MM.1S (cell line): ENCODE measurements at places on chromosomes 4 and X.
A peak's percentile ranks its signal among the peaks of the same experiment; 100 is the strongest.

GRCh38 chr4:10623862-10624261, 60.7 kb downstream of the CLNK start:
- no peak for DNase-seq
- H3K4me3 ChIP-seq = no peak overlapping the region
- no peaks in the 10 kb centered on the region for H3K4me1 ChIP-seq
- H3K36me3 ChIP-seq = no peaks in the 10 kb centered on the region

DNA sequence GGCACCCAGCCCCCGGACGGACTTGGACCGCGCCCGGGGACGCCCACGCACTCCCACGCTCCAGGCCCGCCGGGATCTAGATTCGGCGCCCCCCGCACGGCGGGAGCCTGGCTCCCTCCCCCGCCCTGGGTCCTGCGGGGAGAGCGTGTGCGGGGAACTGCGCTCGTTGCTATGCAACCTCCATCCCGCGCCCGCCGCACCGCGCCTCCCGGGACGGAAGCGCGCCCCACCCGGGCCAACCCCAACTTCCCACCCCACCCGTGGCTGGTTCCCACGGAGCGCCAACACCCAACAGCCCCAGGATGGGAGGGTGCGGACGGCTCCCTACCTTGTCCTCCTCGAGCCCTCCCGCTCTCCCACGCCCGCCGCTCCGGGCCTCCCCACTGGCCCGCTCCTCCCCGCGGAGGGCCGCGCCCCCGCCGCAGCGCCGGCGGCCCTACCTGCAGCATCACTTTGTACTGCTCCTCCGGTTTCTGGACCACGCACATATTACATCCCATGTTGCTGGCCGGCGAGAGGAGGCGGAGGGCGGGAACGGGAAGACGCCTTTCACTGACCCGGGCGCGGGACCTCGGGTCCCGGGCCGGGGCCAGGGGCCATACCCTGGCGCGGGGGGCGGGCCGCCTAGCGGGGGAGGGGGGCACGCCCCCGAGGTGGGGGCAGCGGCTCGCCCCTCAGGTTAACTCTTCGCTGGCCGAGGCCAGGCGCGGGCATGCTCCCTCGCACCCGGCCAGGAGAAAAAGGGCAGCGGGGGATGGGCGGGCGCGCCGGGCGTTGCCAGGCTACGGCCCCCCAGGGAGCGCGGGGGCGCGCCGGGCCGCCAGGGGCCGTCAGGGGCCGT, at the start of gene PDZD4:
Gene PDZD4 (minus strand): TSS at position 746 of the 841 bp plus-strand sequence. CDS start 246 bp downstream, at position 500.
- peaks cover 76% of the 10 kb centered on the region for H3K27me3 ChIP-seq
- H3K4me3 ChIP-seq = no peak within 1 kb of the TSS
- no peaks in the 10 kb centered on the region for H3K4me1 ChIP-seq
- DNase-seq = no peak
- H3K36me3 ChIP-seq = no peaks in the 10 kb centered on the region

GRCh38 chr4:138184886-138185285, 57.3 kb downstream of the SLC7A11 start:
- no peak overlapping the region for H3K4me3 ChIP-seq
- no peaks in the 10 kb centered on the region for H3K36me3 ChIP-seq
- H3K27me3 ChIP-seq = no peaks in the 10 kb centered on the region
- H3K4me1 ChIP-seq = no peaks in the 10 kb centered on the region
- no peak for DNase-seq

GRCh38 chrX:106284431-106285025, 116.4 kb downstream of the PWWP3B start:
- H3K27me3 ChIP-seq = no peaks in the 10 kb centered on the region
- H3K36me3 ChIP-seq = no peaks in the 10 kb centered on the region
- no peaks in the 10 kb centered on the region for H3K4me1 ChIP-seq
- H3K4me3 ChIP-seq = no peak overlapping the region
- DNase-seq = no peak

DNA sequence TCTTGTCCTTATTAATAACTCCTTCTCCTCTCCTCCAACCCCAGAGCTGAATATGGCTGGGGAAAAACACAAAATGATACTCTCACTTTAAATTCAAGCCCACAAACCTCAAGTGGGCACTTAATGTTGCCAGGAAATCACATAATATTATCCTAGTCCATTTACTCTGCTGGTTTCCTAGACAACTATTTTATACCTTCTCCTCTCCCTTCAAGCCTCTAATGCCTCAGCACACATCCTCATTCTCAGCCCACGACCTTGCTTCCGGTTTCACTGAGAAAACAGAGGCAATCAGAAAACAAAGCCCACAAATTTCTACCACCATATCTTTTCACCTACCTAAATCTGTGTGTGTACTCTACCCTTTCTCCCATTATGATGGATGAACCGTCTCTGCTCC, 12.1 kb upstream of the CLCN5 start:
- no peak overlapping the region for H3K4me3 ChIP-seq
- peak; percentile 12 for DNase-seq
- H3K27me3 ChIP-seq = no peaks in the 10 kb centered on the region
- no peak overlapping the region for H3K27ac ChIP-seq
- no peaks in the 10 kb centered on the region for H3K36me3 ChIP-seq
- H3K4me1 ChIP-seq = peaks cover 6% of the 10 kb centered on the region; the same call in 1 of the 2 replicates

DNA sequence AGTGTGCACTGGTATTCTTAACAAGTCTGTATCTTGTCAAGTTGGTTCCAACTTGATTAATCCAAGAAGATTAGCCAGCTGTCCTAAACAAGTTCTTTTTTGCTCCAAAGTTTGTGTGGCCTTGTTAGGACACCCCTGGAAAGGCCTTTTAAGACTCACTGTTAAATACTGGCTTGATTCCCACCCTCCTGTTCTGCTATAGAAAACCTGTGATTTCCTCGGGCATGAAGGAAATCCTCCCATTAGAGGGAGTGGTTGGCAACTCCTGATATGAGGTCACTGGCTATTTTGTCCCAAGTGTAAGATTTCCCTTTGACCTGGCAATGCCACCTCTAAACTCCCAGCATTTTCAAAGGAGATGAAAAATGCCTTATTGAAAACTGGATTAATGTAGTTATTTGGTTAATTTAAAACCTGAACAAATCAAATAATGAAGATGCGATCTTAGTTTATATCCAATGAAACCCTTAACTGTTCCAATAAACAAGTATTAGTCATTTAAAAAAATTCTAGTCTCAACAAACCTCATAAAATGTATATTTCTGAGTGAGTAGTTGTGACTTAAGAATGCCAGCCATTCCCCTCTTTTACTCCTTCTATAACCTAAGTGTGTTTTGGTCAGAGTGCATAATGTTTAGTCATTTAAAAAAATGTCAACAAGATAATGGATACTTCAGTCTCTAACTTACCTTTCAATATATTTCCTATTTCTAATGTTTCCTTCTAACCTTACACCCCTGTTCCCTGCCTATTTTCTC, 94.4 kb downstream of the NPNT start:
- H3K27me3 ChIP-seq = no peaks in the 10 kb centered on the region
- H3K27ac ChIP-seq = no peak overlapping the region
- no peaks in the 10 kb centered on the region for H3K36me3 ChIP-seq
- DNase-seq = no peak
- H3K4me3 ChIP-seq = no peak overlapping the region

DNA sequence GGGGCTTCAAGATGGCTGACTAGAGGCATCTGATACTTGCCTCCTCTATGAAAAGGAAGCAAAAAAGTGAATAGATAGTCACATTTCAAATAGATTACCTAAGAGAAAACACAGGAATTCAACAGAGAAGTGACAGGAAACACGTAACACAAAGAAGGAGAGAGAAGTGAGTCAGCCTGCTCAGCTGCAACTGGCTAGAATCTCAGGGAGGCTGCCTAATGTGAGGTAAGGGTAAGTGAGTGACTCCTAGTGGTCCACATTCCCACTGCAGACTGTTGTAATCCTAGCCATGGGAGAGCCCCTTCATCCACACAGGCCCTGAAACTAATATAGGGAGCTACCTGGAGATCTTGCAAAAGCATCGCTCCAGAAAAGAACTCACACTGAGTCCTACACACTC, 179.2 kb downstream of the SLC7A11 start:
- no peak overlapping the region for H3K4me3 ChIP-seq
- H3K4me1 ChIP-seq = no peaks in the 10 kb centered on the region
- no peak for DNase-seq

DNA sequence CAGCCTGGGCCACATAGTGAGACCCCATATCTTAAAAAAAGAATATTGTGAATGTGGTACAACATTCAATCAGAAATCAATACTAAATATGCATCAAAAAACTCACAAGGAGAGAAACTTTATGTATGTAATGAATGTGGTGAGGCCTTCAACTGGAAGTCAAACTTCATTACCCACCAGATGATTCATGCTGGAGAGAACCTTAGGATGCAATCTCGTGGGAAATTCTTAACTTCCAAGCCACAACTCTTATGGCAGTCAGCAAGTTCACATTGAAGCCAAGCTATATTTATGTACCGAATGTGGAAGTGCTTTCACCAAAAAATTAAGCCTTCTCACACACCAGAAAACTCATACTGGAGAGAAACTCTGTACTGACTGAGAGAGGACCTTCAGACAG, 84.5 kb upstream of the UXT start:
- H3K36me3 ChIP-seq = no peaks in the 10 kb centered on the region
- H3K4me1 ChIP-seq = no peaks in the 10 kb centered on the region
- no peak overlapping the region for H3K4me3 ChIP-seq
- no peak for DNase-seq

- H3K4me1 ChIP-seq = no peaks in the 10 kb centered on the region
- H3K4me3 ChIP-seq = no peak overlapping the region
- H3K36me3 ChIP-seq = no peaks in the 10 kb centered on the region
- no peaks in the 10 kb centered on the region for H3K27me3 ChIP-seq
- no peak for DNase-seq
Measured at GRCh38 chr4:60396341-60397049, 803.6 kb upstream of the ADGRL3 start.

GRCh38 chr4:56704089-56704871, 23.2 kb upstream of the HOPX start:
- no peaks in the 10 kb centered on the region for H3K36me3 ChIP-seq
- no peak overlapping the region for H3K4me3 ChIP-seq
- no peak overlapping the region for H3K27ac ChIP-seq
- H3K4me1 ChIP-seq = peaks cover 11% of the 10 kb centered on the region

GRCh38 chrX:96182366-96182765, 502.3 kb upstream of the DIAPH2 start:
- H3K27ac ChIP-seq = no peak overlapping the region
- H3K4me3 ChIP-seq = no peak overlapping the region
- peak; percentile 55 for DNase-seq
- H3K27me3 ChIP-seq = no peaks in the 10 kb centered on the region
- 0 out of 2 replicates have a peak, but pooled peaks cover 7% of the 10 kb centered on the region for H3K4me1 ChIP-seq
- H3K36me3 ChIP-seq = no peaks in the 10 kb centered on the region

DNA sequence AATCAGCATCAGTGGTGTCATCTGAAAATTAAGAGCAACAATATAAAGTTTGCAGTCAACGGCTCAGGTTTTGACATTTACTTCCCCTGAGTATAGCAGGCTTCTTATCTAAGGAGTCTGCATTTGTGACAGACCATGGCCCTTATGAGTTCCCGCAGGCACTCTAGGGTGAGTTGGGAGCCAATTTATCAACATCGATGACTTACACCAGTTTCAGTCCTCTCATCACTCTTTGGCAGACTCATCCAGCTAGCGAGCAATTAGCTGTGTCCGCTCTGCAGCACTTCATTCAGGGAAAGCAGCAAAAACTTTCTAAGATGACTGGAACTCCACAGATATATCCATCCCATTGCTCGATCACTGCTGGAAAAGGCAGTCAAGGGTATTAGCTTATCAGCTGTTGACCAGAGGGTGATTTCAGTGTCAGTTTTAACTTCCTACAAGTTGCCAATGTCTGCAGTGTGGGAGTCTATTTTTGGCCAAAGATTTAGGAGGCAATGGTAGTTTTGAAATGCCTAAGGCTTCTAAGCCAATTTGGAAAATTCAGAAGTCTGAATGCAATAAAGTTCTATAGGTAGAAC, 625.1 kb upstream of the TENM3 start:
- no peak overlapping the region for H3K27ac ChIP-seq
- H3K4me3 ChIP-seq = no peak overlapping the region
- no peaks in the 10 kb centered on the region for H3K36me3 ChIP-seq
- DNase-seq = no peak
- no peaks in the 10 kb centered on the region for H3K4me1 ChIP-seq

- H3K27me3 ChIP-seq = no peaks in the 10 kb centered on the region
- no peak overlapping the region for H3K4me3 ChIP-seq
- no peaks in the 10 kb centered on the region for H3K36me3 ChIP-seq
- H3K4me1 ChIP-seq = no peaks in the 10 kb centered on the region
- no peak for DNase-seq
Measured at GRCh38 chr4:22884157-22884556, 191.4 kb downstream of the GBA3 start.

DNA sequence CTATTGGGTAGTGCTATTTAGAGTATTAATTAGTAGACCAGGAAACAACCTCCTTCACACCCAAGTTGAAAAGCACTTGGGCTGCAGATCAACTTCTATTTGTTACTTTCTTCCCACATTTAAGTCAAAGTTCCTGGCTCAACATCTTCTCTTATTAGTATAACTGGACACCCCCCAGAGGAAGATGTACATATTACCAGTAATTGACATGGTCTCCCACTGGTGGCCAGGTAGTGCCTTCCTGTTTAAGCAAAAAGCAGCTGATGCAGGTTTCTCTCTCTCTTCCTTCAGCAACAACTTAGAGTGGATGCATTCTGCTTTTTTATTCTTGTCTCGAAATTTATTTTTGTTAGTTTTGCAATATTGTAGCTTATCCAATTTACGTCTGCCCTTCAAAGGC, 438.1 kb downstream of the GBA3 start:
- H3K4me3 ChIP-seq = no peak overlapping the region
- H3K27ac ChIP-seq = no peak overlapping the region
- no peak for DNase-seq
- H3K4me1 ChIP-seq = no peaks in the 10 kb centered on the region

- H3K27me3 ChIP-seq = no peaks in the 10 kb centered on the region
- H3K4me1 ChIP-seq = no peaks in the 10 kb centered on the region
- no peaks in the 10 kb centered on the region for H3K36me3 ChIP-seq
- no peak overlapping the region for H3K27ac ChIP-seq
Measured at GRCh38 chrX:132388371-132388770, 100.5 kb downstream of the MBNL3 start.

- no peak overlapping the region for H3K4me3 ChIP-seq
- no peaks in the 10 kb centered on the region for H3K36me3 ChIP-seq
- H3K27me3 ChIP-seq = peaks cover 63% of the 10 kb centered on the region
- no peak overlapping the region for H3K27ac ChIP-seq
Measured at GRCh38 chr4:7134737-7135388, 57.5 kb upstream of the SORCS2 start.

DNA sequence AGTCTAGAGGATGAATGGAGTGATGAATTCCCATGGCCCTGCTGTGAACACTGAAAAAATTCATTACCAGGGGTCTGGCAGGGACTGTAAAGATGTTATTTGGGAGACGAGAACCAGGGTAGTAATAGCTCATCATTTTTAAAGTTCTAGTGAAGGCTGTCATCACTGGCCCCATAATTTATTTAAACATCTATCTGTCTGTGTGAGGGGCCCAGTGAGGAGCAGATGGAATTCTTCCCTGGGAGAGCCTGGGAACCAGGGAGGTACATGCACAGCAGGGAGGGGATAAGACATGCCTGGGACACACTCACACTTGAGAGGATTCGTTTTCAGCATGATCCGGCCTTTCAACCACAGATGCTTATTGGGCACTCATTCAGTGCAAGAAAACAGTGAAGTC, 162.0 kb downstream of the PDGFRA start:
- no peak for DNase-seq
- H3K27ac ChIP-seq = no peak overlapping the region
- no peaks in the 10 kb centered on the region for H3K36me3 ChIP-seq

- H3K27ac ChIP-seq = no peak overlapping the region
- H3K27me3 ChIP-seq = no peaks in the 10 kb centered on the region
- no peaks in the 10 kb centered on the region for H3K36me3 ChIP-seq
- no peak overlapping the region for H3K4me3 ChIP-seq
- DNase-seq = no peak
- H3K4me1 ChIP-seq = no peaks in the 10 kb centered on the region
Measured at GRCh38 chr4:95317085-95317793, 231.5 kb downstream of the UNC5C start.
